ENCODE measurements at places on chromosomes 7 and 10. TPM values are rescaled to one million over a fixed set of nuclear protein-coding genes. Genes with fewer than 3 reads are reported as not detected.

GRCh38 chr10:11716686-11717085 is 25.5 kb upstream of the ECHDC3 start:
- peaks cover 1% of the 10 kb centered on the region for H3K36me3 ChIP-seq
- H3K4me3 ChIP-seq: no peak overlapping the region
- peaks cover 12% of the 10 kb centered on the region for H3K27me3 ChIP-seq
- no peak overlapping the region for H3K27ac ChIP-seq
- H3K4me1 ChIP-seq: peaks cover 9% of the 10 kb centered on the region
- no peak for DNase-seq

DNA sequence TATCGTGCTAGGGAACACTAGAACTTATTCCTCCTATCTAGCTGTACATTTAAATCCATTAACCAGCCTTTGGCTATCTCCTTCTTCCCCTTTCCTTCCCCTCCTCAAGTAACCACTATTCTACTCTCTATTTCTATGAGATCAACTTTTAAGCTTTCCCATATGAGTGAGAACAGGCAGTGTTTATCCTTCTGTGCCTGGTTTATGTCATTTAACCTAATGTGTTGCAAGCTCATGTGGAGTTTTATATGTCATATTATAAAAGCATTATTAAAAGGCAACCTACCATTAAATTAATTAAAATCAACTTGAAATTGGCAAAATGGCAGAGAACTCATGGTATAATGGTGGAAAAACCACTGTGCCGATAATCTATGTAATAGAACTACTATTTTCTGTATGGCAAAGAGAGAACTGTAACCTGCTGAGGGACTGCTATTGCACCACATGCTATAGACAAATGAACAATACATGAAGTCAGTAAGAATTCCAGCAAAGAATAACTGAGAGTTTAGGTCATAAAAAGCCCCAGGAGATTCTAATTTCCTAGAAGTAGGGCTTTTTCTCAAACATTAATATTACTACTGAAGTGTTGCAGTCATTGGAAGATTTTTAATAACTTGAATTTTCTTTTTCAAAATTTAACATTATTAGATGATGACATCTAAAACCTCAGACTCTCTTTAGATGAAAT is 81.8 kb downstream of the LRRN3 start:
- DNase-seq: no peak
- no peak overlapping the region for H3K4me3 ChIP-seq
- peaks cover 16% of the 10 kb centered on the region for H3K4me1 ChIP-seq
- H3K36me3 ChIP-seq: no peaks in the 10 kb centered on the region
- no peaks in the 10 kb centered on the region for H3K27me3 ChIP-seq
- no peak overlapping the region for H3K27ac ChIP-seq

GRCh38 chr7:151455690-151456089 is 15.7 kb upstream of the CRYGN start:
- no peak overlapping the region for H3K4me3 ChIP-seq
- H3K4me1 ChIP-seq: peaks cover 15% of the 10 kb centered on the region
- no peak for DNase-seq
- H3K27ac ChIP-seq: no peak overlapping the region
- peaks cover 5% of the 10 kb centered on the region for H3K27me3 ChIP-seq

DNA sequence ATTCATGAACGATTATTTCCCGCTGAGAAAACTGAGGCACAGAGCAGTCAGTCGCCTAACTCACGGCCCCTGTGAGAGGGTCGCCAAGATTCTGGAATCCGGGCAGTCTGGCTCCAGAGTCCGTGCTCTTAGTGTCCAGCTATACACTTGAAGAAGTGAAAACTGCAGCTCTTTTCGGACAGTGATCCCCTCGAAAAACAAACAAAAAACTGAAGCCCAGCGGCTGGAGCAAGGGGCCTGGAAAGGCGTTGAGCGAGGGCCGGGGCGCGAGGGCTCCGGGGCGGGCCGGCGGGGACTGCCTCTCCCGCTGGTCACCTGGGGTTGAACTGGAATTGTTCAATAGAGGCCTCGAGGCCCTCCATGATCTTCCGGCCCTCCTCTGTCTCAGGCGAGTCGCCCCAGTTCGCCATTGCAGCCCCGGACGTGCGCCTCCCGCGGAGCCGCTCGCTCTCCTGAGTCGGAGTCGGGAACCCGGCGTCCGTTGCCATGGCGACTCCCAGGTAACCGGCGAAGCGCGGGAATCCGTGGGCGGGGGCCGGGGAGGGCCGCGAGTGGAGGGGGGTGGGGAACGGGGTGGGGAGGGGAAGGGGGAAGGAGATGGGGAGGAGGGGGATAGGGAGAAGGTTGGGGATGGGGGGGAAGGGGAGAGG is 881 bp downstream of the C10orf67 start:
- no peak overlapping the region for H3K27ac ChIP-seq
- H3K27me3 ChIP-seq: no peaks in the 10 kb centered on the region
- DNase-seq: no peak
- peak overlapping the region; percentile 76 for H3K4me3 ChIP-seq

- no peak overlapping the region for H3K27ac ChIP-seq
- H3K27me3 ChIP-seq: peaks cover 11% of the 10 kb centered on the region
- peaks cover 11% of the 10 kb centered on the region for H3K4me1 ChIP-seq
- no peak overlapping the region for H3K4me3 ChIP-seq
Observed at GRCh38 chr10:78460204-78460603, 426.5 kb downstream of the RPS24 start.

GRCh38 chr10:15370212-15370855 is 755 bp downstream of the FAM171A1 start:
- H3K4me1 ChIP-seq: peaks cover 19% of the 10 kb centered on the region
- no peaks in the 10 kb centered on the region for H3K27me3 ChIP-seq
- no peak for DNase-seq
- H3K4me3 ChIP-seq: peak overlapping the region; percentile 88

DNA sequence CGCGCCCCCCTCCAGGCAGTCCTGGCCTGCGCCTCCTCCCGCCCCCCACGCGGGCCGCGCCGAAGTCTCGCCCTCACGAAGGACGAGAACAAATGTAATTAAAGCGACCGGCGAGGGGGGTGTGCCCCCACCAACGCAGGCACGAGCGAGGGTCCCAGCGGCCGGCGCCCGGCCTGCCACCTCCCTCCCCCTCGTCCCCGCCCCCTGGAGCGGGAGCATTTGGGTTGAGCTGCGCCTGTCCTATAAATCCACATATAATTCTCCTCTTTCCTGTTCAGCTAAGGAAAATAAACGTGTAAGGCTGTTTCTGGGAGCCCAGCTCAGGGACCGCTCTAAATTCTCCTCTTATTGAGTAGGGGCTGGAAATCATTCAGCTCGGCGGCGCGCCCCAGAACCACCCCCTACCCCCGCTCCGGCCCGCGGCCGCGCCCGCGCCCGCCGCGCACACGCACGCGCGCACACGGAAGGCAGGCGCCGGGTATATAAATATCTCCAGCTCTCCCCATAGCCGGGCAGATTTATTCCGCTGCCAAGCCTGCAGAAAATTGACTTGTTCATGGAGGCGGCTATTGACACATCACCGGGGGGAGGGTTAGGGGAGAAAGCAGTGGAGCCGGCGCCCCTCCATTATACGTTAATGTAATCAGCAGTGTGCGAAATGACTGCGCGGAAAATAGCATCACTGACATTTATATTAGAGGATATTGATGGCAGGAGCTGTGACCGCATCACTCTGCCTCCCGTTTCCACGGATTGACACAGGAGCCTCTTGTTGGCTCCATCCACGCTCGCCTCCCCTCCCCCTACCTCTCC is 61.6 kb upstream of the BTRC start:
- H3K4me1 ChIP-seq: no peaks in the 10 kb centered on the region
- H3K4me3 ChIP-seq: peak overlapping the region; percentile 84

DNA sequence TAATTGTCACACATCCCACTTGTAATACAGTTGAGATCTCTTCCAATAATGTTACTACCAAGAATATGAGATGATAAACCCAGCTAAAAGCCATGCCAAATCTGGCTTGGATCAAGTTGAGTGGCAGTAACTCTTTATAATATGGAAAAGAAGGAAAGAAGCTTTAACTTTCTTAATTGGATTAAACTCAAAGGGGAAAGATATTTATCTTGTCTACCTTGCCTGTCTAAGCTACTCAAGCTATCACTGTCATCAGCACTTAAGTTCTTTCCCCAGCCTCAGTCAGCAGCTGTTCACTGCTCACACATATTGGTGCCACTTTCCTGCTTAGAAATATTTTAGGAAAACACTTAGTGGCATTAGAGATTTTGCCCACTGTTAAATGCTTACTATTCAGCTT is 350.7 kb downstream of the IPMK start:
- no peak overlapping the region for H3K4me3 ChIP-seq
- DNase-seq: no peak
- no peak overlapping the region for H3K27ac ChIP-seq
- no peaks in the 10 kb centered on the region for H3K36me3 ChIP-seq
- H3K27me3 ChIP-seq: peaks cover 14% of the 10 kb centered on the region

- H3K36me3 ChIP-seq: no peaks in the 10 kb centered on the region
- H3K4me3 ChIP-seq: no peak overlapping the region
- no peak for DNase-seq
- no peak overlapping the region for H3K27ac ChIP-seq
- H3K27me3 ChIP-seq: no peaks in the 10 kb centered on the region
Observed at GRCh38 chr7:22658031-22658430, 69.0 kb upstream of the IL6 start.

Gene TTYH3
- total RNA-seq: 196 TPM

Gene HPS1
- 49.0 TPM for total RNA-seq
